ENCODE measurements at places on chromosomes 13 and 19. TPM values are rescaled to one million over a fixed set of nuclear protein-coding genes. Genes with fewer than 3 reads are reported as not detected.

Gene ZNF813
- total RNA-seq, result 1.9 TPM

Gene CPB2
- total RNA-seq, result not detected

Gene SLC25A41
- not detected for total RNA-seq

Gene DGKH
- 14.1 TPM for total RNA-seq

Gene LIPE
- total RNA-seq, result 2.9 TPM

Gene AMER2
- total RNA-seq, result under 0.01 TPM

Gene PNMA8B
- total RNA-seq, result 0.81 TPM

Gene CEACAM4
- total RNA-seq, result not detected

Gene LSR
- total RNA-seq, result 88.1 TPM

Gene FCAR
- total RNA-seq, result not detected

Gene DLL3
- total RNA-seq, result 2.8 TPM

Gene SYT3
- total RNA-seq, result not detected

Gene OVOL3
- total RNA-seq, result not detected

Gene GRIN3B
- total RNA-seq, result 2.5 TPM

Gene ZNF625
- total RNA-seq, result 2.8 TPM

Gene TNNI3
- not detected for total RNA-seq

Gene OLFM4
- total RNA-seq, result not detected

Gene KCNRG
- 0.33 TPM for total RNA-seq

Gene SELENOV
- total RNA-seq, result not detected

Gene POU2F2
- total RNA-seq, result 0.38 TPM

Gene CEACAM19
- 3.9 TPM for total RNA-seq

Gene ZNF682
- 1.9 TPM for total RNA-seq

Gene CNFN
- total RNA-seq, result 5.2 TPM

Gene MEIOSIN
- total RNA-seq, result not detected

Gene CERS1
- 0.81 TPM for total RNA-seq

Gene ABHD8
- total RNA-seq, result 26.2 TPM

Gene KLHL1
- total RNA-seq, result not detected

Gene ADGRE2
- total RNA-seq, result not detected

Gene SDHAF1
- 26.4 TPM for total RNA-seq

Gene VSTM1
- total RNA-seq, result not detected

Gene CCDC70
- total RNA-seq, result not detected

Gene KLK7
- total RNA-seq, result 0.89 TPM

Gene EXOC3L2
- total RNA-seq, result 0.13 TPM

Gene URAD
- total RNA-seq, result not detected

Gene ZNF8
- total RNA-seq, result 10.0 TPM

Data from mesangial cell (primary cell).